ENCODE measurements at places on chromosomes 3 and 15. TPM values are rescaled to one million over a fixed set of nuclear protein-coding genes. Genes with fewer than 3 reads are reported as not detected.

The TGM4 gene
- 0.18 TPM for total RNA-seq

The STRC gene
- total RNA-seq = 0.29 TPM

The CFAP92 gene
- total RNA-seq = 0.52 TPM

The UBAP1L gene
- 1.9 TPM for total RNA-seq

DNA sequence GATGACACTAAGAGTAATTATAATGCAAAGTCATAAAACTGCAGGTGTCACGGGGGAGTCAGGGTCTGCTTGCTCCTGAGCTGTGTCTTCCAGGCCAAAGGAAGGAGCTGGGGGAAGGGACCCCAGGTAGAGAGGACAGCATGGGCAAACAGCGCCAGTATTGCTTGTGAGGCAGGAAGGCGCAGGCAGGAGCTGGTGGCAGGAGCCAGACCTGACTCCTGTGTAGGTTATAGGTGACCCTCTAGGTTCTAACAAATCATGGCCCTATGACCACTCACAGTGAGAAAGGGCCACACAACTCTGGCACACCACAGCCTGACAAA, 1.9 kb downstream of the CISH start:
- DNase-seq = no peak
- H3K4me3 ChIP-seq = no peak overlapping the region
- H3K27me3 ChIP-seq = no peaks in the 10 kb centered on the region
- no peak overlapping the region for H3K27ac ChIP-seq

Measured in astrocyte (in vitro differentiated cells and primary cell).